Natural killer cell (primary cell): ENCODE measurements at places on chromosomes 6 and 20. TPM values are rescaled to one million over a fixed set of nuclear protein-coding genes. Genes with fewer than 3 reads are reported as not detected.

TBC1D22B gene
- total RNA-seq: 12.1 TPM

DNA sequence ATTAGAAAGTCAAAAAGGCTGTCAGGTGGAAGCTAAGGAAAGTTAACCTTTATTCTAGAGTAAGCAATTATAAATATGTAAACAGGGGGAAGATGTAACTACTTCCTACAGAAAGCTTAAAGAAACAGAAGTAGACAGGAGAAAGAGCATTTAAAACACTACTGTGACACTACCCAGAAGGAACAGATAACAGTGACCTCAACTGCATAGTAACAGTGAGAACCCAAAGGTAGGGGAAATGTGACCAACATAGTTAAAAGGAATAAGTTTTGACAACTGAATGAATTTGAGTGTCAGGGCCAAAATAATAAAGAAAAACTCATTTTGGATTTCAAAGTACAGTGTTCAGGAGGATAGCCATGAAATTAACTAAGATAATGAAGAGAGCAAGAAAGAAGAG is 43.5 kb downstream of the IBTK start:
- H3K27ac ChIP-seq: no peak overlapping the region
- H3K36me3 ChIP-seq: peaks cover 48% of the 10 kb centered on the region
- H3K27me3 ChIP-seq: no peaks in the 10 kb centered on the region
- no peak overlapping the region for H3K4me3 ChIP-seq
- H3K4me1 ChIP-seq: no peaks in the 10 kb centered on the region

DNA sequence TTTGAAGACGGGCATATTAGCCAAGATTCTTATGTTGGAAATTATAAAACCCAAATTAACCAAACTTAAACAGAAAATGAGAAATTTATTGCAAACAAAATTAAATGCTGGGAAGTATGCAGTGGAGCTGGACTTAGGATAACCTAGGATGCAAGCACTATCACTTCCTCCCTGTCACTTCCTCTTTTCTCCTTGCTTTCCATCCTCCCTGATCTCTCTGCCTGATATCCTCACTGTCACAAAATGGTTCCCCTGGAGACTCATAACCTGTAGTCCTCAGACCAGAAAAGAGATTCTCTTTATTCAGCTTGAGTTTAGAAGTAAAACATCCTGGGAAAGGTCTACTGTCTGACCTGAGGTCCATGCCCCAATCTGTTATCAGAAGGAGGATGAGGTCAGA is 7.4 kb upstream of the KLHL32 start:
- H3K27me3 ChIP-seq: peaks cover 8% of the 10 kb centered on the region
- no peak overlapping the region for H3K27ac ChIP-seq
- no peak for DNase-seq
- no peaks in the 10 kb centered on the region for H3K36me3 ChIP-seq
- H3K4me3 ChIP-seq: no peak overlapping the region

DNA sequence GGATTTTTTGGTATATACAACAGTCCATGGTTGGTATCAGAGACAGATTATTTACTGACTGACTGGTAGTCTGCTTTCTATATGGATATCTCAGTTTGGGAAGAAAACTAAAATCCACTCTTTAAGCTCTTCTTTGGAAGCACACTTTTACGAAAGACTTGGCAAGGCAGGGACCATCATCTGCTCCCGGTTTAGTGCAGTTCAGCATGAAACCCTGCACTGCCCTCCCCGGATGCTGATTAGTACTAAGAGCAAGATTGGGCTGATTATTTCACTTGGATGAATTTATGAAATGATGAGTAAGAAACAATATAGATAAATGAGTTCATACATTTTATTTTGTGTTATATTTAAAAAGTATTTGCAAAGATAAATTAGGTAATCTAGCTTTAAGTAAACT is 56.3 kb downstream of the RGS17 start:
- H3K36me3 ChIP-seq: no peaks in the 10 kb centered on the region
- no peak for DNase-seq
- H3K4me3 ChIP-seq: no peak overlapping the region
- H3K27me3 ChIP-seq: no peaks in the 10 kb centered on the region

GRCh38 chr6:27755768-27756167 is 156.4 kb downstream of the OR2B2 start:
- H3K4me1 ChIP-seq: peaks cover 15% of the 10 kb centered on the region
- no peak for DNase-seq
- H3K4me3 ChIP-seq: no peak overlapping the region
- no peaks in the 10 kb centered on the region for H3K36me3 ChIP-seq
- H3K27me3 ChIP-seq: no peaks in the 10 kb centered on the region
- no peak overlapping the region for H3K27ac ChIP-seq

DNA sequence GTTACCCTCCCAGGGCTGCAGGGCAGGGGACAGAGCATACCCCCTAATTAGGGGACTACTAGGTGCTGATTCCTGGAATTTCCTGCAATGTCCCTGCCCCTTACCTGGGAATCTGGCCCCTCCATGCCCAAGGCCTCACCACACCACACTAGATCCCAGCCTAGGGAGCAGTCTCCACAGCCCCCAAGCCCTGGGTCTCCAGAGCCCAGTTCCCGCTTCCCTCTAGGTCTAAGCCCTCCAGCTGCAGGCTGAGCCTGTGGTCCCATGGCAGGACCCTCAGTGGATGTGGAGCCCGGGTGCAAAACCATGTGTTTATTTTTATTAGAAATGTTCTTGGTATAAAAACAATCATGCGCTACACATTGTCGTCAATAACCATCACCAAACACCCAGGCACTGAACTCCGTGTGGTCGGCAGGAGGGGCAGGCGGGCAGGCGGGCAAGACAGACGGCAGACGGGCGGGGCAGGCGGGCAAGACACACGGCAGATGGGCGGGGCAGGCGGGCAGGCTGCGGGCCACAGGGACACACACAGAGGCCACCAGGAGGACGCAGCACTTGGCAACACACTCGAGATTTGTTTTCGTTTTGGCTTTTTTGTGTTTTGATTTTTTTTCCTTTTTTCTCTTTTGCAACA is 124.2 kb downstream of the GRM4 start:
- H3K4me3 ChIP-seq: no peak overlapping the region
- H3K4me1 ChIP-seq: no peaks in the 10 kb centered on the region
- H3K27ac ChIP-seq: no peak overlapping the region
- H3K27me3 ChIP-seq: no peaks in the 10 kb centered on the region

MROH8 gene
- total RNA-seq: 3.2 TPM

DNA sequence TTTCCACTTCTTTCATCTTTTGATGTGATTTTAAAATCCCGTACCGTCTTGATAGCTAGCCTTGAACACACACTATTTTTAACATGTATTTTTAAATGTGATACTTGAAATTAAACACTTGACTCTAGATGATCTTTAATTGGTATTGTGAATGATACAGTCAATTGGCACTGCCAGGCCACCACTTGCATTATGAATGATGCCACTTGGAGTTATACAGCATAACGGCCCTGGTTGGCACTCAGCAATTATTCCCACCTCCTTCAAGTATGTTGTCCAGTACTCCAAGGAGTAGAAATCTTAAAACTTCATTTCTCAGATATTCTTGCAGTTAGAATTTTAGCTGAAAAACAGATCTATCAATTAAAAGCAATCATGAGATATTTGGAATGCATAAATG is 62.9 kb downstream of the TENT5A start:
- H3K36me3 ChIP-seq: no peaks in the 10 kb centered on the region
- no peak overlapping the region for H3K27ac ChIP-seq
- no peak for DNase-seq
- H3K27me3 ChIP-seq: no peaks in the 10 kb centered on the region

TFAP2D gene
- not detected for total RNA-seq

DNA sequence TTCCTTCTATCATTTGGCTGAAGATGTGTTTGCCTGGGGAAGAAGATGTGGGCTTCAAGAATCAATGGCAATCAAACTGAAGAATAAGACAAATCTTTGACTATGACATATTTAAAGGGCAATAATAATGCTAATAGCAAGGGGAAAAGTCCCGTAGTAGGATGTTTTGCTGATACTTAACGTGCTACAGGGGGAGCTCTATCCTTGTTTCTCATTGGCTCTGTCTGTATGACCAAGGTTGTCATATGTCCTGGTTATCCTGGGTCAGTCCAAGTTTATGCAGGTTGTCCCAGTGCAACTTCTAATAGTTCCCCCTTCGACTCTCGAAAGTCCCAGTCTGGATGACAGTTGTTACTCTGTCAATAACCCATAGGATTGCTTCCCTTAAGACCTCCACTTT is 321.3 kb downstream of the DHX35 start:
- H3K27ac ChIP-seq: no peak overlapping the region
- H3K27me3 ChIP-seq: no peaks in the 10 kb centered on the region
- no peaks in the 10 kb centered on the region for H3K36me3 ChIP-seq

GRCh38 chr20:9244811-9245210 is 175.9 kb downstream of the PLCB4 start:
- DNase-seq: no peak
- no peaks in the 10 kb centered on the region for H3K4me1 ChIP-seq
- H3K27ac ChIP-seq: no peak overlapping the region
- no peaks in the 10 kb centered on the region for H3K36me3 ChIP-seq
- no peaks in the 10 kb centered on the region for H3K27me3 ChIP-seq

ZC3H12D gene
- 4.1 TPM for total RNA-seq

LCA5 gene
- total RNA-seq: not detected

GRCh38 chr6:69601132-69601531 is 195.7 kb downstream of the LMBRD1 start:
- no peaks in the 10 kb centered on the region for H3K4me1 ChIP-seq
- no peaks in the 10 kb centered on the region for H3K36me3 ChIP-seq
- no peaks in the 10 kb centered on the region for H3K27me3 ChIP-seq

GRCh38 chr6:25052181-25052580 is 116.4 kb upstream of the RIPOR2 start:
- H3K4me3 ChIP-seq: no peak overlapping the region
- DNase-seq: no peak
- no peaks in the 10 kb centered on the region for H3K36me3 ChIP-seq

- DNase-seq: no peak
- no peak overlapping the region for H3K4me3 ChIP-seq
- H3K27me3 ChIP-seq: no peaks in the 10 kb centered on the region
- no peaks in the 10 kb centered on the region for H3K36me3 ChIP-seq
- H3K27ac ChIP-seq: no peak overlapping the region
Measured at GRCh38 chr6:8170245-8170644, 67.9 kb upstream of the EEF1E1 start.

DNA sequence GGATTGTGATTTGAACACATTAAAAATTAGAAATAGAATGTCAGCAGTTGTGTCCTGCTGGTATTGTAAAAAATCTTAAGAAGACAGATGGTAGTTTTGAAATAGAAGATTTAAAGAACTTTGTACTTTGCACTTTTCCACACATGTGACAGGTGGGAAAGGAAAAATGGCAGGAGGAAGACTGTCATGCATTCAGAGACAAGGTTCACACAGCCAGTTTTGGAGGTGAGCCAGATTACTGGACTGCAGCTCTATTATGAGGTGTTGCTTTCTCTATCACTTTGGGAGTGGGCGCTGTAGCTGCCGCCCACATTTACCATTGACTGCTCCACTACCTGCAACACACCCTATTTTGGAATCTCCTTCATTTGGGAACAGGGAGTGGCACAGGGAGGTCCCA is 12.1 kb upstream of the NDUFAF4 start:
- no peaks in the 10 kb centered on the region for H3K36me3 ChIP-seq
- no peak overlapping the region for H3K27ac ChIP-seq
- DNase-seq: no peak
- peaks cover 8% of the 10 kb centered on the region for H3K27me3 ChIP-seq
- H3K4me3 ChIP-seq: no peak overlapping the region

DNA sequence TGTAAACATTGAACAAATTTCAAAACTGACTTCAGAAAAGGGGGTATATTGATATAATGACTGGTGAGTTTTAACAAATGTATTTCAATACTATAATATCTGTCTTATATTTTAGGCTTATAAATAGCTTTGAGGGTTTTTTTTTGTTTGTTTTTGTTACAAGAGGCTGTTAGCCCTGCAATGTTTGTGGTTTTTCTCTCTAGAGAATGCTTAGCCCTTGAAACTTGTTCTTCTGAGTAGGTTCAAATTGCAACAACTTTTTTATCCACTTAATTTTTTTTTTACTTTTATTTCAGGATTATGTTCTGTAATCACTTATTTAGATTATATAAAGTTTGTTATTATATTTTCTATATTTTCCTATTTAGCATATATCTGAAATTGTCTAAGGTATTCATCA is 333.2 kb downstream of the RIMS1 start:
- H3K27me3 ChIP-seq: no peaks in the 10 kb centered on the region
- H3K36me3 ChIP-seq: no peaks in the 10 kb centered on the region
- H3K4me3 ChIP-seq: no peak overlapping the region
- no peaks in the 10 kb centered on the region for H3K4me1 ChIP-seq

PLTP gene
- total RNA-seq: 0.63 TPM

DNA sequence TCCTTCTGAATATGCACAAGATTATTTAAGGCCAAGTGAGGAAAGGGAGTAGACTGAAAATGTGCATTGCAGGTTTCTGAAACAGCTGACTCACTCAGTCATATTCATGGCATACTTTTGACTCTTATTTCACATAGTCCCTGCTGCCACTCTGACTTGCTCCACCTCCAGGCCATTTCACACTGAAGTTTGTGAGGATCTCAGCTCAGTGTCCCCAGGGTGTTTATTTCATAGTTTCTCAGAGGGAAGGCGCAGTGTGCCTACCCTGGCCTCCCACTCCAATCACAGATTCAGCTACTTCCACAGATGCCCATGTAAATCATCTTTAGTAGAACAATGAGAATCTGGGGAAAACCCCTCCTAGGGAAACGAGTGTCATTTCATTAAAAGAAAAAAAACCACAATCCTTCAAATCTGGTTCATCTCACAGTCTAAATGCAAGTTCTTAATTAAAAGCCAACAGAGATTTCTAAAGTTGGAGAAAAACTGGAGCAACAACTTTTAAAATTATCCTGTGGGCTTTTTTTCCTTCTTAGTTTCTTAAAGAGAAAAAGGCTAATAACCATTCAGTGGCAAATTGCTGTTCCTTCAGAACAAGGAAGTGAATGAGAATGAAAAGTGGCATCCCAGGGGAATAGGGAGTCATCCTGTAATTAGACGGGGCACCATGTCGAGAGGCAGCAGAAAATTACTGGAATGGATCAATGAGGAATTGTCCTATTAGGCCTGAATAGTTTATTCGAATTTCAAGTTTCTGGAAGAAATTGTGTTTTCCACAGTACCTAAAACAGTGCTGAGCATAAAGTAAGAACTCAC is 133.6 kb downstream of the TFAP2B start:
- no peak for DNase-seq
- H3K4me1 ChIP-seq: no peaks in the 10 kb centered on the region
- no peaks in the 10 kb centered on the region for H3K27me3 ChIP-seq
- H3K27ac ChIP-seq: no peak overlapping the region
- no peak overlapping the region for H3K4me3 ChIP-seq

DNA sequence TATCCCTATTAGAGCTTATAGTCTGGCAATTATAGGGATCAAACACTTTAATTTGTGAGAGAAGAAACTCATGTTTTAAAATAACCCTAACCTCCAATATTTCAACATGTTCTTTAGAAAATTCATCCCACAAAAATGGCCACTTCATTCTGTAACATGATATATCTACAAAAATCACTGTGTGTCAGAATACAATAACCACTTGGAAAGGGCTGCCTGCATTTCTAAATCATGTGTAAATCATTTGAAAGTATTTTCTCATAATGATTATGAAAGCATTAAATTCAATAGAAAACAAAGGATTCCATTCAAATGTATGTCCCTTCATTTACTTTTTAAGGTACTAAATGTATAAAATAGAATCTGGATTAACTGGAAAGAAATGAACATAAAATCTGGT is 101.4 kb upstream of the NHSL1 start:
- no peak overlapping the region for H3K27ac ChIP-seq
- no peaks in the 10 kb centered on the region for H3K4me1 ChIP-seq
- no peaks in the 10 kb centered on the region for H3K36me3 ChIP-seq
- H3K4me3 ChIP-seq: no peak overlapping the region
- H3K27me3 ChIP-seq: no peaks in the 10 kb centered on the region

- H3K27ac ChIP-seq: peak overlapping the region; percentile 52
- H3K27me3 ChIP-seq: peaks cover 9% of the 10 kb centered on the region
- H3K4me3 ChIP-seq: peak overlapping the region; percentile 83
- peak; percentile 42 for DNase-seq
Measured at GRCh38 chr6:110178626-110179405, 654 bp downstream of the WASF1 start.
